ENCODE measurements at places on chromosomes 11 and 22. TPM values are rescaled to one million over a fixed set of nuclear protein-coding genes. Genes with fewer than 3 reads are reported as not detected.

DNA sequence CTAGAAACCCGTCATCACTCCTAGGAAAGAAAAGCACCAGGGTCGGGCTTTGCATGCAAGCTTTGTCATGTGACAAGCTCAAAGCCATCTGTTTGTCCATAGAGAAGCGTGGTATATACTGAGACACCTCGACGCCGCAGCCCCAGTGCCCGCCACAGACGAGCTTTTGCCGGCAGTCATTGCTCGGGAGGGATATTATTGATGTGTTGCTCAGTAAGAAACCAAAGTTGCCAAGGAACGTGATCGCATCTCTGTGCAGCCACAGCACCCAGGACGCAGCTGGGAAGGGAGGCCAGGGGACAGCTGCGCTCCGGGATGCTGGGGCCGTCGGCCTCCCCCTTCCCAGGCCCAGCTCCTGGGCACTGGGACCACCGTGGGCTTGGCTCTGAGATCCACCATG is 89.5 kb upstream of the KCNQ1OT1 start:
- no peak for DNase-seq

The MMP8 gene
- total RNA-seq, result 0.19 TPM

The VPREB1 gene
- not detected for total RNA-seq

The OR5P2 gene
- total RNA-seq, result 0.84 TPM

The OR52H1 gene
- not detected for total RNA-seq

Data from omental fat pad (tissue), 4 donors.